Gastrocnemius medialis (tissue), 4 donors: ENCODE measurements at places on chromosomes 5 and 9.

DNA sequence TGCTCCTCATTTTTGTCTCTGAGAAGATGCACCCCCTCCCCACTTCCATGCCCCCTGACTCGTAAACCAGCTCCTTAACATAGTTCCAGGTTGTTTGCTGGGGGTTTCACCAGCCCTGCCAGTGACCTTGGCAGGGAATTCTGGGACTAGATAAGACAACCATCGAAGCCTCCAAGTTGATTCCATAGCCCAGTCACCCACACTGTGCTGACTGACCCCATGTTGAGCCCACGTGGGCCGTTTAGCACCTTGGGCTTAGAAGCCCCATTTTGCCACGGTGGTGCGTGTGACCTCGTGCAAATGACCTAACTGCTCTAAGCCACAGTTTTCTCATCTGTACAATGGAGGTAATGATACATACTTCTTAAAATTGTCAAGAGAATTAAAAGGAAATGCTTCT is 24.6 kb downstream of the PSAT1 start:
- H3K4me1 ChIP-seq, result no peaks in the 10 kb centered on the region
- no peaks in the 10 kb centered on the region for H3K27me3 ChIP-seq
- no peak for DNase-seq
- H3K4me3 ChIP-seq, result no peak overlapping the region

DNA sequence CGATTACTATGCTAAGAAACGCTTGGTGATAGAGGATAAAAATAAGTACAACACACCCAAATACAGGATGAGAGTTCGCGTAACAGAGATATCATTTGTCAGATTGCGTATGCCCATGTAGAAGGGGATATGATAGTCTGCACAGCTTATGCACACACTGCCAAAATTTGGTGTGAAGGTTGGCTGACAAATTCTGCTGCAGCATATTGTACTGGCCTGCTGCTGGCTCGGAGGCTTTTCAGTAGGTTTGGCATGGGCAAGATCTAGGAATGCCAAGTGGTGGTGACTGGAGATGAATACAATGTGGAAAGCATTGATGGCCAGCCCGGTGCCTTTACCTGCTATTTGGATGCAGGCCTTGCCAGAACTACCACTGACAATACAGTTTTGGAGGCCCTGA is 208.4 kb downstream of the PDZD2 start:
- no peak for DNase-seq
- H3K4me3 ChIP-seq, result no peak overlapping the region
- no peaks in the 10 kb centered on the region for H3K4me1 ChIP-seq
- H3K36me3 ChIP-seq, result no peaks in the 10 kb centered on the region

DNA sequence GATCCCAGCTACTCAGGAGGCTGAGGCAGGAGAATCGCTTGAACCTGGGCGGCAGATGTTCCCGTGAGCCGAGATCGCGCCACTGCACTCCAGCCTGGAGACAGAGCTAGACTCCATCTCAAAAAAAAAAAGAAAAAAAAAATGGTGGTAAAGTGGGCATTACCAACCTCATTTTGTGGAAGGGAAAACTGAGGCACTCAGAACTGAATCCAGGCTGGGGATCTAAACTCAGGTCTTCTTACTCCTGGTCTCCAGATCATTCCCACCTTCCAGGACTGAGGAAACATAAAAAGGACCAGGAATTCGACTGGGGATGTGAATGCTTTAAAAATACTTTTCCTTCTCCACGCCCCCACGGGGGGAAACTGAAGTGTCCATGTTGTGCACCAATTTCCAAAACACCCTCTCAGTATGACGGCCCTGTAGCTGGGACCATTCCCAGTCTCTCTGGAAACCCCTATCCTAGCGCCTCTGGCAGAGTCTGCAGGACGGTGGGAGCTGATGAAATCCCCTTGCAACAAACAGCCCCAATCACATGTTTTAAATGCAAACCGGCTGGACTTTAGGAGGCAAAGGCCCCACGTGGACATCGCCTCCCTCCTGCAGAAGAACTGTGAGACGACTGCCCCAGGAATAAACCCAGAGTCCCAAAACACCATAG is 8.9 kb upstream of the AKNA start:
- H3K4me3 ChIP-seq, result no peak overlapping the region
- no peaks in the 10 kb centered on the region for H3K36me3 ChIP-seq
- no peaks in the 10 kb centered on the region for H3K27me3 ChIP-seq
- peaks cover 7% of the 10 kb centered on the region for H3K4me1 ChIP-seq

DNA sequence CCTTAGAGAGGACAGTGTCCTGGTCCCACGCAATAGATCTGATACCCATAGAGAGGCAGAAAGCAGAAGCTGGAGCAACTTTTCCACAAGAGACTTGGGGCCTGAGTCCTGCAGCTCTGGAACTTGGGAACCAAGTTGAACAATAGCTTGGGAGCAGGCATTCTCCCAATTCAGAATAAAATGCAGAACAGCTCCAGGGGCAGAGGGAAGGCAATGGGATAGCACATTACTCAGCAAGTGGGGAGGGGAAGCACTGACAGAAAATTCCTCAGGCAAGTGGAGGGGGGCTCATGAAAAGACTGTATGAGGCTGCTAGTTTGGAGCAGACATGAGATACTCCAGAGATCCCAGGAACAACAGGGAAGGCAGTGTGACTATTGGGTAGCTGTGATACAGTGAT is 513.6 kb downstream of the HINT1 start:
- no peaks in the 10 kb centered on the region for H3K36me3 ChIP-seq
- H3K4me3 ChIP-seq, result no peak overlapping the region
- H3K4me1 ChIP-seq, result no peaks in the 10 kb centered on the region
- DNase-seq, result no peak
- H3K27ac ChIP-seq, result no peak overlapping the region
- H3K27me3 ChIP-seq, result no peaks in the 10 kb centered on the region

- H3K27me3 ChIP-seq, result no peaks in the 10 kb centered on the region
- no peaks in the 10 kb centered on the region for H3K36me3 ChIP-seq
- no peak overlapping the region for H3K27ac ChIP-seq
- no peaks in the 10 kb centered on the region for H3K4me1 ChIP-seq
- no peak overlapping the region for H3K4me3 ChIP-seq
These were observed 112.4 kb downstream of the INIP start for GRCh38 chr9:112605518-112605917.

- no peaks in the 10 kb centered on the region for H3K27me3 ChIP-seq
- H3K4me3 ChIP-seq, result no peak overlapping the region
- no peaks in the 10 kb centered on the region for H3K36me3 ChIP-seq
- no peaks in the 10 kb centered on the region for H3K4me1 ChIP-seq
- H3K27ac ChIP-seq, result no peak overlapping the region
- DNase-seq, result no peak
These were observed 383.5 kb downstream of the GLIS3 start for GRCh38 chr9:3916411-3916810.

DNA sequence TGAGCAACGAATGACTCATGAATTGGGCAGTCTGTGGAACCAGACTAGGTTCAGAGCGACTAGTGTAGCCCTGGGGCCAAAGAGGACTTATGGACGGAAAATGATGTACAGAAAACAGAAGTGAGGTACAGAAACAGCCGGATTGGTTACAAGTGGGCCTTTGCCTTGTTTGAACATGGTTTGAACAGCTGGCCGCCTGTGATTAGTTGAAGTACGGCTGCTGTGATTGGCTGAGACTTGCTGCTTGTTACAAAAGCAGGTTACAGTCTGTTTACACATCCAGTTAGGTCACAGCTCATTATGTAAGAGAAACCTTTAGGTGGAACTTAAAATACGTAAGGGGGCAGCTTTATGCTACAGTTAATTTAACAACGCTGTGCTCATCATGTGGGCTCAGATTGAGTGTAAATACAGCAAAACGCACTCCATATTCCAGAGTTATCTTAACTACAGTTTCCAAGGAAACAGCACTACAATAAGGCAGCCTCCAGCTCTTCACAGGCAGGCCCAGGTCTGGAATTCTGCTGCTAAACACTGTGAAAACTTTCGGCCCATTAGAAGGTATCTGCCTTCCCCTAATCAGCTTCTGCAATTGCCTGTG is 6.5 kb downstream of the AMACR start:
- DNase-seq, result no peak
- no peaks in the 10 kb centered on the region for H3K36me3 ChIP-seq

GRCh38 chr9:14349447-14350348 is 35.8 kb upstream of the NFIB start:
- peak overlapping the region; percentile 65 for H3K4me3 ChIP-seq
- peaks cover 20% of the 10 kb centered on the region for H3K4me1 ChIP-seq
- H3K27me3 ChIP-seq, result no peaks in the 10 kb centered on the region
- H3K36me3 ChIP-seq, result no peaks in the 10 kb centered on the region
- no peak for DNase-seq
- peak overlapping the region; percentile 87 for H3K27ac ChIP-seq

DNA sequence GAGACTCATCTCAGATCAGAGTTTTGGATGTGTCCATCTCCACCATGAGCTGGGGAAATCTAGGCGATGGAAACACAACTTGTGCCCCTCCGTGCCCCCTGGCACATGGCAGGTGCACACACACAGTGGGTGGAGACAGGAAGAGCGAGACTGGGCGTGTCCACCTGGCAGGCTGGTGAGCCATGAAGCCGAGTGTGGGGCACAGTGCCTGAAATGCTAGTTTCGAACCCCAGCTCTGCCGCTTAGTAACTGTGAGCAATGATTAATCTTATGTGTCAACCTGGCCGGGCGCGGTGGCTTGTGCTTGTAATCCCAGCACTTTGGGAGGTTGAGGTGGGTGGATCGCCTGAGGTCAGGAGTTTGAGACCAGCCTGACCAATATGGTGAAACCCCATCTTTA is 80.8 kb upstream of the RNU6ATAC start:
- H3K27ac ChIP-seq, result no peak overlapping the region
- H3K36me3 ChIP-seq, result no peaks in the 10 kb centered on the region
- H3K4me3 ChIP-seq, result no peak overlapping the region
- no peaks in the 10 kb centered on the region for H3K27me3 ChIP-seq

DNA sequence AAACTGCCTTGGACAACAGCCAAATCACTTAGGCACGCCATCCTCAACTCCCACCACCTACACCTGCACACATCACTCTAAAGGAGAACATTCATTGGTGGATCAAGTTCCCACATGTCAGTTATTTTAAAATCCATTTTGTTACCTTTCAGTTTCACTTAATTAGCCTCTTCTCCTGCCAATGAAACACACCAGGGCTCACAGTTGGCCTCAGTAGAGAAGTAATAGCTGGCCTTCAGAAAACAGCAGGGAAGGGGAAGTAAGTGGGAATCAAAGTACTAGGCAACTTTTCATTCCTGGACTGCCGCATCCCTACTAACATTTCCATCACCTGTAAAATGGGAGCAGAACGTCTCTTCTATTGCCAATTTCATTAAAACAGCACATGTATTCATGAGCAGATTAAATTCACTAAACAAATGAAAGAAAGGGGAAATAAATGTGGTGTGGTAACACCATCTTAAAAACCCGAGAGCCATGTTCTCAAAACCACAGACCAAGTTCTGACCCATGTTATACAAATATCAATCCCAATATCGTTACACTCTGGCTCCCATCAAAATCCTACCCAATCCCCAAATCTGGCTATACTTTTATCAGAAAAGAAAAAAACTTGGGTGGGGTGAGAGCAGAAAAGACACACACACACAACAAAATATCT is 1.7 kb downstream of the SIL1 start:
- H3K4me3 ChIP-seq, result no peak overlapping the region
- H3K36me3 ChIP-seq, result no peaks in the 10 kb centered on the region
- DNase-seq, result no peak
- H3K27ac ChIP-seq, result peak overlapping the region; percentile 98

DNA sequence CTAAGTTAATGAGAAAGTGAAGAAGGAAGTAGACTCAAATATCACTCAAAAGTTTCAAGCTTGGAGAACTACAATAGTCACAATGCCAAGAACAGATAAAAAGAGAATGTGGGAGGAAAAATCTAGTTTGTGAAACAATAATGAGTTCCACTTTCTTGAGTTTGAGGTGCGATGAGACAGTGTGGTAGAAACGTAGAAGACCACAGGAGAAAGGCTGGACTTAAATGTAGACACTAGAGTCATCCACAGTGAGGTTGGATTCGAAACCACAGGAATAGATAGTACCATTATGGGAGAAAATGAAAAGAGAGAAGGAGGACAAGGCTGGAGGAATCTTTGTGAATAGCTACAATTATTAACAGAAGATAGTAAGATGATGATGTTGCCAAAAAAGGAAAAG is 141.1 kb upstream of the LRRTM2 start:
- H3K27ac ChIP-seq, result no peak overlapping the region
- peaks cover 28% of the 10 kb centered on the region for H3K36me3 ChIP-seq
- DNase-seq, result no peak

DNA sequence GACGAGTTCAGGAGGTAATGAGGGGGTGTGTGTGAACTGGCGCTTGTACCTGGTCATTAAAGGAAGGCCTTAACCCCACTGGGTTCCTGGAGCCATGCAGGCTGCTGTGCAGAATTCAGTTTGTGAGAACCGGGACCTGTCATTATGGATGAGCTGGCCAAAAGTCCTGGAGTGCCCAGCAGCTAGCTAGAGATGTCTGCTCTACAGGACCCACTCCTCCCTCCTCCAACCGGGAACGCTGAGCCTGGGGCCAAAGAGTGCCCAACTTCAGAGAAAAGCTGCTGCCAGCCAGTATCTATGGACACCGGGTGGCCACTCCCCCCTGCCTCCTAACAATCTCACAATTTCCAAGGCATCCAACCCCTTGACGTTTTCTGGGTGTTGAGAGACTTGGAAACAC is 1.2 kb downstream of the ENTREP1 start:
- DNase-seq, result no peak
- H3K36me3 ChIP-seq, result no peaks in the 10 kb centered on the region
- H3K27me3 ChIP-seq, result no peaks in the 10 kb centered on the region
- H3K27ac ChIP-seq, result peak overlapping the region; percentile 97

- no peak overlapping the region for H3K27ac ChIP-seq
- no peaks in the 10 kb centered on the region for H3K27me3 ChIP-seq
- H3K36me3 ChIP-seq, result no peaks in the 10 kb centered on the region
- no peaks in the 10 kb centered on the region for H3K4me1 ChIP-seq
- H3K4me3 ChIP-seq, result no peak overlapping the region
- DNase-seq, result no peak
These were observed 202.1 kb downstream of the FBXL7 start for GRCh38 chr5:15702102-15702501.

DNA sequence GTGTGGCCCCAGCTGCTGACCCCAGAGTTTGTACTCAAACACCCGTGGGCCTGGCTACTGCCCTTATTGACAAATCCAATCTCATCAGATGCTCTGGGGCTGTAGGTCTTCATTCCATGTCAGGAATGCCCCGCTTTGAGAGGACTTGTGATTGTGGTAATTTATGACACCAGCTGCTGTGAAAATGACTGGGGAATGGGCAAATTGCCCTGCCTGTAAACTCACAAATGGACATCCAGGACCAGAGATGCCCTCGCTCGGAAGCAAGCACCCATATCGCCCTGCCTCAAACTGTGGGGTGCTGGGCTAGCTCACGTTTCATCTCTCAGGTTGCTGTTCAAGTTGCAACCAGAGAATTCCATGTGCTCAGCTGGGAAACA is 225.9 kb upstream of the MAP3K1 start:
- H3K4me1 ChIP-seq, result peaks cover 19% of the 10 kb centered on the region
- no peaks in the 10 kb centered on the region for H3K27me3 ChIP-seq
- H3K4me3 ChIP-seq, result no peak overlapping the region
- DNase-seq, result no peak
- H3K36me3 ChIP-seq, result no peaks in the 10 kb centered on the region
- peak overlapping the region; percentile 22 for H3K27ac ChIP-seq

GRCh38 chr9:129476821-129477611 is 143.9 kb downstream of the C9orf50 start:
- H3K27me3 ChIP-seq, result no peaks in the 10 kb centered on the region
- no peak overlapping the region for H3K27ac ChIP-seq
- peaks cover 1% of the 10 kb centered on the region for H3K4me1 ChIP-seq
- no peak for DNase-seq
- no peak overlapping the region for H3K4me3 ChIP-seq
- no peaks in the 10 kb centered on the region for H3K36me3 ChIP-seq
